CD4-positive, CD25-positive, alpha-beta regulatory T cell (primary cell): ENCODE measurements at places on chromosomes 12 and 14.

GRCh38 chr14:81246461-81247270, 25.9 kb upstream of the GTF2A1 start:
- no peak overlapping the region for H3K27ac ChIP-seq
- H3K36me3 ChIP-seq = no peaks in the 10 kb centered on the region
- DNase-seq = peak; percentile 33
- H3K4me1 ChIP-seq = no peaks in the 10 kb centered on the region

DNA sequence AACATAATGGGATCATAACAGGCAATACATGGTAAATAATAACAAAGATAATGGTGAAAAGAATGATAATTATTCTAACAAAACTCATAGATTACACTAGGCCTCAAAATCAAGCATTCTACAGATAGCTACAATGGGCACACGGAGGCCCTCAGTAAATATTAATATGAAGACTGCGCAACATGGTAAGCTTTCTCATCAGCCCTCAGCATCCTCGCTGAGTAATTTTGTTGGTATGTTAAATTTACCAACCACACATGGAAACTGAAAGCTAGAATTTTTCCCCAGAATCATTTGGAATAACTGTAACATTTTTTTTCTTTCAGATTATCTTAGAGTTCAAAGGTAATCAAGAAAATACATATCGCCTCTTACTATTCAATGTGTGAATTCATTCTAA, 74.2 kb upstream of the PYGL start:
- no peak overlapping the region for H3K27ac ChIP-seq
- no peak for DNase-seq
- H3K36me3 ChIP-seq = no peaks in the 10 kb centered on the region
- no peak overlapping the region for H3K4me3 ChIP-seq
- no peaks in the 10 kb centered on the region for H3K4me1 ChIP-seq

- no peaks in the 10 kb centered on the region for H3K4me1 ChIP-seq
- H3K36me3 ChIP-seq = no peaks in the 10 kb centered on the region
- H3K4me3 ChIP-seq = no peak overlapping the region
- no peaks in the 10 kb centered on the region for H3K27me3 ChIP-seq
- no peak overlapping the region for H3K27ac ChIP-seq
- no peak for DNase-seq
Measured at GRCh38 chr14:62776300-62776699, 269.0 kb downstream of the KCNH5 start.

GRCh38 chr12:4212845-4213244, 60.7 kb upstream of the CCND2 start:
- peaks cover 20% of the 10 kb centered on the region for H3K4me1 ChIP-seq
- DNase-seq = no peak
- H3K27me3 ChIP-seq = no peaks in the 10 kb centered on the region
- H3K27ac ChIP-seq = no peak overlapping the region
- no peaks in the 10 kb centered on the region for H3K36me3 ChIP-seq
- no peak overlapping the region for H3K4me3 ChIP-seq

DNA sequence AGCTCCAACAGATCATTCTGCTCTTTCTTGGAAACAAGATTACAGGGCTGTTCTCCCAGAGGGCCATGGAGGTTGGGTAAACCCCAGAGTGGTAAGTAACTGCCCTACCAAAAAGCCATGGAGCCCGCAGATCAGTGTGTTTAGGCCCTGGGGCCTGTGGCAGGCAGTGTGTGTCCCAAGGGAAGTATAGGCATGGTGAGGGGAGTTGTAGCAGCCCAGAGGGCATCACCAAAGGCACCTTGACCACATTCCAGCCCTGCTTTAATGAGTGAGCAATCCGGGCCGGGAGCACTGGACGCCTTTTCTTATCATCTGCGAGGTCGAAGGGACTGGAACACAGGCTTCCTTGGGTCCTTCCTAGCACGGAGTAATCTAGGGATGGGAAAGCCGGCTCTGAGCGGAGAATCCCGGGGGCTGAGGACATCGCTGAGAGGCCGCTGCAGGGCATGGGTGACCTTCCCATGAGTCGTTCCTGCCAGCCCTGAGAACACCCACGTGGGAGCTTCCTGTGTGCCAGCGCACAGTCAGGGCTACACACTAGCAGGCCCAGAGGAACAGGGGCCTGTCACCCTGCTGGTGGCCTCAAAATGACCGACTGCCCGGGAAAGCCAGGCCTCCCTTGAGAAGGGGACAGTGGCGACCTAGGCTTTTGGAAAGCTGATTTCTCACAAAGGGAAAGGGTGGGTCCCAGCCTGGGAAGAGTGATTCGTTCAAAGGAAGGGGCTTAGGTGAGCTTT, 91.3 kb downstream of the NINJ2 start:
- peaks cover 31% of the 10 kb centered on the region for H3K4me1 ChIP-seq
- no peaks in the 10 kb centered on the region for H3K27me3 ChIP-seq
- no peaks in the 10 kb centered on the region for H3K36me3 ChIP-seq
- no peak overlapping the region for H3K4me3 ChIP-seq

DNA sequence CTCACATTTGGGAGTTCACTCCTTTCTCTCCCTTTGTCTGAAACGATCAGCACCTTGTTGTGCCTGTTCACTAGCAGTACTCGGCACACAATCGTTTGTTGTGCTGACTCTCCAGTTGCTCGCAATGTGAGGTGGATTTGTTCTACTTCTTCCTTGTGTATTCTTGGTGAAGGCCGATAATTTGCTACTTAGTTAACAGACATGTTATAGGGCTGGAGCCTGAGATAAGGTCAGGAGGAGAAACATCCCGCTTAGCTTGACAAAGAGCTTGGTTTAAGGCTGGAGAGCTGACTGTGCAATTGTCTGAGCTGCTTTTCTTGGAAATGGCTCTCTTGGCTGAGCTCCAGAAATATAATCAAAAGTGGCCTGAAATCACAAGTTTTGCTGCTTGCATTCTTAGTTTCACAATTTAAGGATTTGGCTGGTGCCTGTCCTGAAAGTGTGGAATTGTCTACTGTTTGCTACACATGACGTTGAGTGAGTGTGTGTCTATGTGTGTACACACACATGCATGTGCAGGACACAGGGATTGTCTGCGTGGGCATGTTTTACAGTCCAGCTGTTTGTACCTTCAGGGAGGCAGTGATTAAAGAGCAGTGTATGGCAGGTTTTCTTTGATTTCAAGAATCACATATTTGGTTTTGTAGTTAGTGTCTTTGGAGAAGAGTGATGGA, 77.7 kb downstream of the ARF6 start:
- no peak for DNase-seq
- H3K4me1 ChIP-seq = peaks cover 41% of the 10 kb centered on the region
- peak overlapping the region; percentile 75 for H3K4me3 ChIP-seq
- no peaks in the 10 kb centered on the region for H3K36me3 ChIP-seq

DNA sequence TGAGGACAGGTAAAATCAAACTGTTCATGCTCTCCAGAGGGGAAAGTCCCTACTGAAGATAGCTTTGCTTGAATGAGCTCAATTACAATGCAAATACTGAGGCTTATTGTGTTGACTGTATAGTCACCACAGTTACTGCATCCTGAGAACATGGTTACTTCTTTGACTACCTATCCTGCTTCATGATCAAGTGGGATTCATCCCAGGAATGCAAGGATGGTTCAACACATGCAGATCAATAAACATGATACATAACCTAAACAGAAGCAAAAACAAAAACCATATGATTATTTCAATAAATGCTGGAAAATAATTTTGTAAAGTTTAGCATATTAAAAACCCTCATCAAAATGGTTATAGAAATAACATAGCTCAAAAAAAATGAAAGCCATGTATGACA, 32.9 kb upstream of the P2RX7 start:
- no peak overlapping the region for H3K4me3 ChIP-seq
- no peak for DNase-seq
- peaks cover 13% of the 10 kb centered on the region for H3K4me1 ChIP-seq
- H3K36me3 ChIP-seq = no peaks in the 10 kb centered on the region

- no peak overlapping the region for H3K4me3 ChIP-seq
- no peak for DNase-seq
Measured at GRCh38 chr14:34837801-34838322, 37.3 kb downstream of the BAZ1A start.

DNA sequence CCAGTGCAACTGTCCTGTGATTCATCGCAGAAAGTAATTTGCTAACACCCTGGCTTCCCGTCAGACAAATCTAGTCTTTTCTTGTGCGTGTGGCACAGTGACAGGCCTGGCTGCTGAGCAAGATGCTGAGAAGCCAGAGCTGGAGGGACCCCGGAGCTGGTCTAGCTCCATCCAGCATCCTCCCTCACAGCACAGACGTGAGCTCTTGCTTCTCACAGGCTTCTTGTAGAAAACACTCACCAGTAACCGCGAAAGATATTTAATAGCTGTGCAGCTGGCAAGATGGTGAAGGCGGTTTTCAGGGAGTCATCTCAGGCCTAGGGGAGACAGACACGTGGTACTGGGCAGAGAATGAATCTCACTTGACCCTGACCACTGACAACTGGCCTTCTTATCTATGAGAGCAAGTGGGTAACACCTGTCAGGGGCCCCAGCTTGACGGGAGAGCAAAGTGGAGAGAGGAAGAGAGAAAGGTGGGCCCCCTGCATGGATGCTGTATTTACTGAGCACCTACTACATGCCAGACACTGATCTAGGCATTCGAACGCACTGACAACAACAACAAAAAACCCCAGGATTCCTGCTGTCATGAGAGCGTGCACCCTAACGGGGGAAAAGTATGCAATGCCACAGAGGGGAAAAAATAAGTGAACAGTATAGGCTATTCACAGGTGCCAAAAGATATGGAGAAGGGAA, 63.3 kb downstream of the CCDC88C start:
- H3K4me1 ChIP-seq = peaks cover 89% of the 10 kb centered on the region
- peaks cover 42% of the 10 kb centered on the region for H3K36me3 ChIP-seq
- H3K4me3 ChIP-seq = no peak overlapping the region
- H3K27ac ChIP-seq = peak overlapping the region; percentile 94

DNA sequence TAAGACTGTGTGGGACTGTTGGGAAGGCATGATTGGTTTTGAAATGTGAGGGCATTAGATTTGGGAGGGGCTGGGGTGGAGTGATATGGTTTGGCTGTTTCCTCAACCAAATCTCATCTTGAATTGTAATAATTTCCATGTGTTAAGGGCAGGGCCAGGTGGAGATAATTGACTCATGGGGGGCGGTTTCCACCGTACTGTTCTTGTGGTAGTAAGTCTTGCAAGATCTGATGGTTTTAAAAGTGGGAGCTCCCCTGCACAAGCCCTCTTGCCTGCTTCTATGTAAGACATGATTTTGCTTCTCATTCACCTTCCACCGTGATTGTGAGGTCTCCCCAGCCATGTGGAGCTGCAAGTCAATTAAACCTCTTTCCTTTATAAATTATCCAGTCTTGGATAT, 76.6 kb upstream of the PPFIA2 start:
- H3K27ac ChIP-seq = no peak overlapping the region
- no peak for DNase-seq
- H3K36me3 ChIP-seq = no peaks in the 10 kb centered on the region
- no peak overlapping the region for H3K4me3 ChIP-seq

GRCh38 chr12:67268335-67268895, 743 bp upstream of the CAND1 start:
- peak overlapping the region; percentile 98 for H3K27ac ChIP-seq
- peak overlapping the region; percentile 91 for H3K4me3 ChIP-seq
- H3K4me1 ChIP-seq = peaks cover 41% of the 10 kb centered on the region
- no peaks in the 10 kb centered on the region for H3K36me3 ChIP-seq
- DNase-seq = no peak
- H3K27me3 ChIP-seq = no peaks in the 10 kb centered on the region

DNA sequence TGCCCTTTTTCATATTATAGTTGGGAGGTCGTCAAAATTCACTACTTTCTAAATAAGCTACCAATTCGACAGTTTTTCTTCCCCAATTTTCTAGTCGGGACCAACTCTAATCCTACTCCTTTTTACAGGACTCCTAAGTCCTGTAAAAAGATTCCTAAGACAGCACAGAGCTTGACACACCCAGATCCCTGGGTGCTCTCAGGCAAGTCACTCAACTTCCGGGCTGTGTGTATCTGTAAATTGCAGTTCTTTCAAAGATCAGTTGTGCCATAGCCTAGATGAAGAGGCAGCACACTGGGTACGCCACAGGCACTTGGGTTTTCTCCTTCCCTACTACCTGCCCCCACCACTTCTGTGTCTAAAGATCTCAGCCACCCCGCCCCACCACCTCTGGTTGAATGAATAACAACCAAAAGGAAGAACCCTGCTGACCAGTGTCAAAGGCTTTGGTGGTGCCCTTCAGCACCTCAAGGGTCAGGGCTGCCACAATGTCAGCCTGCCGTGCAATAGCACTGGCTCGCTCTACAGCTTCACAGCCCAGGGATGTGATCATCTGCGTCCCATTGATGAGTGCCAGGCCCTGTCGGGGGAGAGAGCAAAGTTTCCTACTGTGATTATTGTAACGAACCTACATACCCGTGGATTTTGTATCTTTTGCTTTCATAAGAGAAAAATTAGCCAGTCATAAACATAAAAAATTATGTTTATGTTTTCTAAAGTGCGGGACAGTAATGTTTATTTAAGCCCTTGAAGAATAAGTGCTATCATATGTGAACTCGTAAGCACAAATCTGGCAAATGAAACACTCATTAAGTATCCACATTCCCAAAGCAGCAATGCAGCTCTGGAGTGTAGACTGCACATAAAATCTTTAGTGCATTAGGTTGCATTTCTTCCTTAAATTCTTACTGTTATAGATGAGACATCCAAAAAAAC, 9.2 kb downstream of the HAL start:
- H3K27ac ChIP-seq = no peak overlapping the region
- H3K4me3 ChIP-seq = no peak overlapping the region
- no peaks in the 10 kb centered on the region for H3K36me3 ChIP-seq
- no peak for DNase-seq

DNA sequence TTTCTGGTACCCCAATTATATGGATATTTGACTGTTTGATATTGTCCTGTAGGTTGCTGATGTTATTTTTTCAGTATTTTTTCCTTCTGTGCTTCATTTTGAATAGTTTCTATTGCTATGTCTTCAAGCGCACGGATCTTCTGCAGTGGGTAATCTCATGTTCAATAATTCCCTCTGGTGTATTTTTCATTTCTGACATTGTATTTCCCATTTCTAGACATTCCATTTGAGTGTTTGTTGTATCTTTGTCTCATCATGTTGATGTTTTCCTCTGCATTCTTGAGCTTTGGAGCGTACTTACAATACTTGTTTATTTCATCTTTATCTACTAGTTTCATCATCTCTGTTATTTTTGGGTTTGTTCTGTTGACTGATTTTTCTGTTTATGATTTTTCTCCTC, 22.0 kb downstream of the TSPAN9 start:
- DNase-seq = no peak
- no peaks in the 10 kb centered on the region for H3K27me3 ChIP-seq
- H3K4me3 ChIP-seq = no peak overlapping the region

- no peaks in the 10 kb centered on the region for H3K36me3 ChIP-seq
- H3K27me3 ChIP-seq = no peaks in the 10 kb centered on the region
- no peak overlapping the region for H3K27ac ChIP-seq
- peaks cover 31% of the 10 kb centered on the region for H3K4me1 ChIP-seq
Measured at GRCh38 chr12:132182206-132182710, 38.0 kb downstream of the NOC4L start.
